T-cell (primary cell): ENCODE measurements at places on chromosomes 1 and 21.
A peak's percentile ranks its signal among the peaks of the same experiment; 100 is the strongest.

- no peak for DNase-seq
These were observed 6.2 kb downstream of the PKNOX1 start for GRCh38 chr21:42980312-42981213.

DNA sequence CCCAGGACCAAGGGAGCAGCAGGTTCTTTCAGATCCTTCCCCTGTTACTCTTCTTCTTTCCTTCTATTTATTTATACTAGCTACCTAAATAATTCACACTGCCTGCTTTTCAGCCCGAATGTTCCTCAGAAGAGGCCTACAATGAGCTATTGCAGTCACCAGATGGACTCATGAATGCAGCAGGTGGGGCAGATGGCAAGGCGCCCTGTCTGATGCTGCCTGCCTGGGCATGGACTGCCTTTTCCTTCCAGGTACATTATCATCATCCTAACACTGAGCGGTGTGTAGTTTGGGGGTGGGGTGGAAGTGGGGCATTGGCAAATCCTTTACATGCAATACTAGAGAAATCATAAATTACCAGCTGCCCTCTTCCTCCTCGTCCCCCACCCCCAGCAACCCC is 17.6 kb downstream of the ESRRG start:
- no peak for DNase-seq

DNA sequence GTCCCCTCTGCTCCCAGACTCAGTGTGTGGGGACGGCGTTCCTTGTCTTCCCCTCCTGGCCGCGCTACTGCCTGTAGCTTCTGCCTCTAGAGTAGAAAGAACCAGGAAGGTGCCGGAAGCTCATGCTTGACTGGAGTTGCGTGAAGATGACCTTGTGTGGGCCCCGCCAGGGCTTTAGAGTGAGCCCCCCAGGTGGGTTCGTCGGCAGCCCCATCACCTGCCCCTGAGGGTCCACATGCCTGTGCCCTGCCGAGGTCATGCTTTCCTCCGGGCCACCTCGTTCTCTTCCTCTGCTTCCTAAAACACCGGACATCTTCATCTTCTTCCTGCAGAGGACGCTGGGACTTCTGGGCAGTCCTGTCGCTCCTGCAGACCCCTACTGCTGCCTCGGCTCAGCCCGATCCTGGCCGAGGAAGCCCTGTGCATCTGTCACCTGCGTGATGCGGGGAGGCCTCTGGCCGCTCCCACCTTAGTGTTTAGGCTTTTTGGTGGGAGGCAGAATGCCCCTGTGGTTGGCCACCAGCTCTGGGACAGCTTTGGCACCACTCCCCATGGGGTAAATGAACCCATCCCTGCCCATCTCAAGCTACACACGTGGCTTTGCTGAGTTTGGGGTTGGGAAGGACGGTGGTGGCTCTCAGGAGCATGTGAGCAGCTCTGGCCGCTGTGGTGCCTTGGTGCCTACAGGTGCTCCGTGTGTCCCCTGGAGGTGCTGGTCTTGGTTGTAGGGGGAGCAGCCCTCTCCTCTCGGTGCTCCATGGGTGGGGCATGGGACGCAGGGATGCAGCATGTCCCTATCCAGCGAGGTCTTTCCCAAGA is 12.3 kb downstream of the OBSCN start:
- DNase-seq, result no peak

GRCh38 chr1:161071886-161072371 is 2.2 kb upstream of the ARHGAP30 start:
- DNase-seq, result peak; percentile 15

- DNase-seq, result no peak
These were observed 17.0 kb downstream of the GPBP1L1 start for GRCh38 chr1:45669379-45669778.

DNA sequence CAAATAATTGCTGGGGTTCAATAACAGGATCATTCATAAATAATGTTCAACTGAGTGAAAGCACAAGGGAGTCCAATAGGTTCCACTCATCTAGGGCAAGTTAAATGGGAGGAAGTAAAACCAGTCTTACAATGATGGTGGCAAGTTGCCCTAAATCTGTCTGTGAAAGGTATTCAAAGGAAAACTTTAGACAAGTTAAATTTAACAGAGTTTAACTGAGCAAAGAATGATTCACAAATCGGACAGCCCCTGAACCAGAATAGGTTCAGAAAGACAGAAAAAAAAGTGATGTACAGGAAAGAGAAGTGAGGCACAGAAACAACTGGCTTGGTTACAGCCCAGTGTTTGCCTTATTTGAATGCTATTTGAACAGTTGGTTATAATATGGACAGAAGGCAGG is 183.5 kb upstream of the ADGRL4 start:
- DNase-seq, result no peak

DNA sequence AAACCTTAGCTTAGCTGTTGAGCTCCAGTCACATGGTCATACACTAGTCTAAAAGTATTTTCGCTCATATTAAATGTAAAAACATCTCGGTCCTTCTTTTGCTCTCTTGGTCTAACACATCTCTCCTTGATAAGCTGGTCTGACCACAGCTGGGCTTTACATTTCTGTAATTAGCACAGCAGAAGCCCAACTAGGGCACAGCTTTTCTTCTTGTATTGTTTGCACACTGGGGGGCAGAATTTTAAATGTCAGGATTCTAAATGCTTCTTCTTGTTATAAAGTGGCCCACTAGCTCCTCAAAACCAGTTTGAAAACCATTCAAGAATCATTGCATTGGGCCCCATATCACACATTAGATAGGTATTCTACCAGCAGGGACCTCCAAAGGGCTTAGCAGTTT is 289.1 kb upstream of the PKN2 start:
- DNase-seq, result no peak

GRCh38 chr1:85460555-85461088 is 4.3 kb downstream of the DDAH1 start:
- DNase-seq, result no peak

GRCh38 chr21:26982767-26983166 is 15.9 kb upstream of the ADAMTS5 start:
- DNase-seq, result no peak
